ENCODE measurements at places on chromosomes 4 and X.
A peak's percentile ranks its signal among the peaks of the same experiment; 100 is the strongest.

DNA sequence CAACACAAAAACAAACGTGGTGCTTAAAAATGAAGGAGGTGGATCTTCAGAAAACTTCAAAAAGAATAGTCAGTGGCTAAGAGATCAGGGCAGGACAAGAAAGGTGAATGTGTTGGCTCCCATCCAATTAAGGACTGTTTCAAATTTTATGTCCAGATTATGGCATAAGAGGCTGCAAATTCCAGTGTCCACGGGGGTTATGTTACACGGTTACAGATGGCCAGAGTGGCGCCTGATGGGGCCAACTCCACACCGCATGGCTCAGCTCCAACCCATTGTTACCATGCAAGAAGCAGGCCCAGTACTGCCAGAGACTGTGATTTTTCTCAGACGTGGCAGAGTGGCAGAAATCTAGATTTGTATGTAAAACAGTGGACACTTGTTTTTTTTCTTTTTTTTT, 168.4 kb upstream of the TENM3 start:
- no peak for DNase-seq

GRCh38 chr4:100118181-100118580, 72.1 kb downstream of the DDIT4L start:
- no peak for DNase-seq

DNA sequence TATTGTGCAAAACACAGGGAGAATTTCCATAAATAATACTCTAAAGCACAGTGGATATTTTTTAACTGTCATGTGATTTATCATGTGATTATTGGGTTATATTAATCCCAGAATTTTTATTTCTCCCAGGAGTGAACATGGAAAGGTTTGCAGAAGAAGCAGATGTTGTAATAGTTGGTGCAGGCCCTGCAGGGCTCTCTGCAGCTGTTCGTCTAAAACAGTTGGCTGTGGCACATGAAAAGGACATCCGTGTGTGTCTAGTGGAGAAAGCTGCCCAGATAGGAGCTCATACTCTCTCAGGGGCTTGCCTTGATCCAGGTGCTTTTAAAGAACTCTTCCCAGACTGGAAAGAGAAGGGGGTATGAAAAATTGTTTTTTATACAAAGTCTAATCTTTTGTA, 10.0 kb downstream of the ETFDH start:
- DNase-seq: no peak

DNA sequence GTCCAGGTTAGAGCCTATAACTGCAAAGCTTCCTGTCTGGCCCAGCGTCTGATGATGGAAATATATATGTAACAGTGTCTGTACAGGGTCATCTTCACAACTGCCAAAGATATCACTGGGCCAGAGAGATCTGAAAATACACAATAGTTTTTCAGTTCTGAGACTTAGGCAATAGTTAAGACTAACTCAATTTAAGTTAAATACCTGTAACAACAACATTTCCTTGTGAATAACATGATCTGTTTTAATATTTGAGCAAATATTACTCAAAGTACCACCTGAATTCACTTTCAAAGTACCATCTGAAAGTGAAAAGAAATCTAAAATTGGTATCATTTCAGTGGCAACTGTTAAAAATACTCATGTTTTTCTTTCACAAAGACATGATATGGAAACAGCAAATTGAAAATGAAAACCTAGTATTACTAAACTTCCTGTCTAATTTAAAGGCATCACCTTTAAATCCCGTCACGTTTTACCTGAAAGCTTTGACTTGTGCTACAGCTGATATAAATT, 9.6 kb downstream of the ZAR1 start:
- DNase-seq: no peak

GRCh38 chr4:102439236-102439614, 61.9 kb upstream of the NFKB1 start:
- peak; percentile 33 for DNase-seq

GRCh38 chr4:115042496-115042895, 70.9 kb downstream of the NDST4 start:
- peak; percentile 4 for DNase-seq

DNA sequence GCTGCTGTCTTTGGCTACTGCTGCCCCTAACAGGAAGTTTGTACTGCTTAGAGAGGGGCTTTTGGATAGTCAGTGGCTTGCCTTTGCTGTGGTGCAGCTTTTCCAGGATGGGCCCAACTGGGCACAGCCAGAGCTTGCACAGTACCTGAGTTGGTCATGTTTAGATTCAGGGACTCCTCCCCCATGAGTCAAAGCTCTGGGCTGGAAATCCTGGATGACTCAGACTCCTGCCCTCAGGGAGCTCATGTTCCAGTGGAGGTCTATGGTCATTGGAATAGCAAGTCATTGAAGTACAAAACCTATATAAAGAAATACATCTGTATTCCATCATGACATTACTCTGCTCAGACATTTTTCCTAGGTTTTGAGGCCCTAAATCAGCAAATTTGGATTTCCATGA, 66.7 kb upstream of the PJA1 start:
- DNase-seq: no peak

Measured in HepG2 (cell line).